Inflammatory macrophage treated with lipopolysaccharide for 4 hours (primary cell): ENCODE measurements at places on chromosomes 4 and X.

DNA sequence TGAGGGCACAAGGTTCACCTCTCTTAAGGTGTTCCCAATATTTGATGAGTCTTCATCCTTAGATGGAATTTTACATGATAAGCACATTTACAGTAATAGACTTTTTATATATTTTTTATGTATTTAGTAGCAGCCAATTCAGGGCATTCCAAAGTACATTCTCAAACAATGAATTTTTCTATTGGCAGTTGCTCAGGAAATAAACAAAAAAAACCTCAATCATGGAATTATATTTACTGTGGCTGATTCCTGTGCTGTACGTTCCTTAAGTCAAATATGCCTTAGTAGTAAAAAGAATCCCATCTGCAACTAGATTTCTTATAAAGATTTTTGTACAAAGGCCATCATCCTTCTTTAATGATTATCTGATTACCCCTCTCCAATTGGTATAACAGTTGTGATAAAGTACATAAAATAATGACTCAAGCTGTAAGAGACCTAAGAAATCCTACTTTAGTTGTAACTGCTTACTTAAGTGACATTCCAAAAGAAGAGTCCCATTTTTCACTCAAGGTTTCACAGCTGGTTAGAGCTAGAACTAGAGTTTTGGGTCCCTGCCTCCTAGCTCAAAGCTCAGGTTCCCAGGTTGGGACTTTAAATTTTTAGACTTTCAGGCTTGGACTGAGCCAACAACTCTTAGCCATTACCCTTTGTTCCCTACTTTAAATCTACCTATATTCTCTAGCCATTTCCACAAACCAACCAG lies 152.7 kb downstream of the FHIP1A start:
- DNase-seq: no peak

GRCh38 chr4:54439831-54440243 lies 210.7 kb downstream of the PDGFRA start:
- peak; percentile 59 for DNase-seq

DNA sequence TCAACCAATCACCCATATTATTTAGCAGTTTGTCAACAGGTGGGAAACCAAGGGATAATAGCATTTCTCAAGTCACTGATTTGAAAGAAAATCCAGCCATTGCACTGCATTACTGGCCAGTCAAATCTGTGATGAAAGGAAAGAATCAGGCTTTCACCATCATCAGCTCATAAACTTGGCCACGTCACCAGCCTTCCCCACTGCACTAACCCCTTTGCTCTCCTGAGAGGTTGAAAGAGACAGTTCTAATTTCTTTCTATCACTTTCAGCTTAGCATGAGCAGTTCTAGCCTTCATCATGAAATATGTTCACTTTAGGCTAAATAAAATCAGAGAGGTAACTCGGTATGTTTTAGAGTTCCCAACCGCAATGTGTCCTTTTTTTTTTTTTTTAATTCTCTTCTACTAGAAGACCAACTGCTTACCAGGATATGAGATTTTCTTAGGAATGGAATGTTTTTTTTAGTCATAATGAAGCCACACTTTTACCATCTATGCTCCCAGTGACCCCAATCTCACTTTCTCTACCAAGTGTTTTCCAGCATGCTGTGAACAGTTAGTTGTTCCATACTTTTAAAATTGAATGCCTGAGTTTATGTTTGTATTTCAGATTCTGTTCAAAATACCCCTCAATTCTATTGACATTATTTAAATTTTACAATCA lies 55.7 kb upstream of the SLC7A11 start:
- no peak for DNase-seq

- DNase-seq: no peak
These were observed 32.3 kb downstream of the MED28 start for GRCh38 chr4:17646693-17647092.

DNA sequence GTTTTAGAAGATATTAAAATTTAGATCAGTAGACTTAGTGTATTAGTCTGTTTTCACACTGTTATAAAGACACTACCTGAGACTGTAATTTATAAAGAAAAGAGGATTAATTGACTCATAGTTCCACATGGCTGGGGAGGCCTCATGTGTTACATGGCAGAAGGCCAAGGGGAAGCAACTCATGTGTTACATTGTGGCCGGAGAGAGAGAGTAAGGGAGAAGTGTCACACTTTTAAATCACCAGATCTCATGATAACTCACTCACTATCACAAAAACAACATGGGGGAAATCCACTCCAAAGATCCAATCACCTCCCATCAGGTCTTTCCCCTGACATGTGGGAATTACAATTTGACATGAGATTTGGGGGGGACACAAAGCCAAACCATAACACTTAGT lies 1159.7 kb upstream of the PCDH7 start:
- DNase-seq: no peak

DNA sequence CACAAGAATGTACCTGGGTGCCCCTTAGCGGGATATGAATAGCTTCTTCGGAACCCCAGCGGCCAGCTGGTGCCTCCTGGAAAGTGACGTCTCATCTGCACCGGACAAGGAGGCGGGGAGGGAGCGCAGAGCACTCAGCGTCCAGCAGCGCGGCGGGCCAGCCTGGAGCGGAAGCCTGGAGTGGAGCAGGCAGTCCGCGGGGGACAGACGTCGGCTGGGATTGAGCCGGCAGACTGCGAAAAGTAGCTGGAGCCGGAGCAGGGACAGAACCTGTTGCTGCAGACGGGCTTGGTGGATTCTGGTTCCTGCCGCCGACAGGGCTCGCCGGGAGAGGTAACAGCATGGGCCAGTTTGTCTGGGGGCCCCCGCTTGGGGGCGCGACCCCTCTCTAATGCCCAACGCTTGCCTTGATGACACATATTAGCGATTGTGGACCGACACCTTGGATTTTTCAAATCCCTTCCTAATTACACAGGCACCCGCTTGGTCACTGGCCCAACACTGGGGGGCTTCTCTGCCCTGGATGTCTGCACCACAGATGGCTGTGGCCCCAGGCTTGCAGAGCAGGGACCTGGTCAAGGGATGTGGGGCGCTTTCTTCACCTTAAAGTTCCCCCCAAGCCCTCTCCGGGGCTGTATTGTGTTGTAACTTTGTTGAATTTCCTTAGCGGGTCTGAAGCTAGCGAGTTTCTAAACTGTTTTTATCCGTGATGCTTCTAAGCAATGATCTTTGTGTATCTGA lies at the start of gene NPFFR2:
TSS of gene NPFFR2 (plus strand) at position 133 of the 741 bp plus-strand sequence. CDS start 96,592 bp downstream, outside the sequence.
- no peak for DNase-seq
